Activated T-helper 17 cell treated with anti-CD3 and anti-CD28 coated beads, Interleukin-2, amount 50 U/mL, for 72 hours (primary cell): ENCODE measurements at places on chromosomes 7 and 10.

DNA sequence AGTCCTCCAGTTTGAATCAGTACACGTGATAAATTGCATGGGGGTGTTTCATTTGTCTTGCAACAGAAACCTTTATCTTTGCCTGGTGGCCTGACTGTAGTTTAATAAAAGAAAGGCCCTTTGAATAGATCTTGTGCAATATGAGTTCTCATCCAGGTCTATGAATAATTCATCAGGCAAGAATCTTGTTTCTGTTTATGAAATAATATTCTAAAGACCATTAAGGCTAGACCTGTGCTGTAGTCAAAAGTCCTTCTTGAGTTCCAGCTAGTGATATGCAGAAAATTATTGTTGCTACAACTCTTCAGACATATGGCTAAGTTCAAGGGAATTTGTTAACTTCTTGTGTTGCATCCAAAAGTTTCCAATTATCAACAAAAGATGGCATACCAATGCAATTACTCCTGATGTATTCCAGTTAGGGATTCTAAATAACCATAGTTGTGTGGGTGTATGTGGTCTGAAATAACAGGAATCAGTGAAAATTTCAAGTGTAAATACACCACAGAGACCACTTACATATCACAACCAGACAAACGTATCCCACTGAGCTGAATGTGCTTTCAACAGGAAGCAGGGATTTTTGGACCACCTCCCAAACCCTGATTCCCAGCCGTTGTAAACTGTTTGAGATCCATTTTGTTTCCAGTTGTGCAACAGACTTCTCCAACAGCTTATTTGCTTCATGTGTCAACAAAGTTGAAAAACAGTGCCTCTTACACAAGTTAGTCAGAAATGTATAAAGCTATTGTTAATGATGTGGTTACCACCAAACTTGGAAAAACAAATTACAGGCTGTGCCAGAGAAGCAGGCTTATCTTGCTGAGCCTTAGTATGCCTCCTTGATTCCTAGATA lies 54.7 kb upstream of the BICC1 start:
- ATAC-seq: no peak

DNA sequence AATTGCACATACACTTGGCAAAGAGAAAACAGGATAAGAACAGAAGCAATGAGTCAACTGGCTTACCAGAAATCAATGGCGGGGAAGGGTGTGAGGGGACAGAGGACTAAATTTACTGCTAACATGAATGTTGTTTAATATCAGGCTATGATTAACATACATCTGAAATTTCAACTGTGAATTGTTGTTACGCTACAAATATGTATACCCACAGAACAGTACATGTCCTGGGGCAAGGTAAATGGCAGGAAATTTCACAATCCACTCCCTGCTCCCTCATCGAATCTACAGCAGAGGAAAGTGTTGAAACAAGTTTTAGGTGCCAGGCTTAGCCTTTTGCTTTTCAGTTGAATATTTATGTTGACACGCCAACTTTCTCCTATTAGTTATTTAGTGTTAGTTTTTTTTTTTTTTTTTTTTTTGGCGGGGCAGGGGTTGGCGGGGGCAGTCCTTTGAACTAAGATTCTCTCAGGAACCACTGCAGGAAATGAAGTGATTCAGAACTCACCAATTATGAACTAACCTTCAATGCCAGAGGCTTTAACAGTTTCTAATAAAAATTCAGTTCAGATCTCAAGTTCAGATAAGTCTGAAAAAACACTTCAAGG lies 99.0 kb downstream of the UBE2H start:
- ATAC-seq: peak; percentile 32

DNA sequence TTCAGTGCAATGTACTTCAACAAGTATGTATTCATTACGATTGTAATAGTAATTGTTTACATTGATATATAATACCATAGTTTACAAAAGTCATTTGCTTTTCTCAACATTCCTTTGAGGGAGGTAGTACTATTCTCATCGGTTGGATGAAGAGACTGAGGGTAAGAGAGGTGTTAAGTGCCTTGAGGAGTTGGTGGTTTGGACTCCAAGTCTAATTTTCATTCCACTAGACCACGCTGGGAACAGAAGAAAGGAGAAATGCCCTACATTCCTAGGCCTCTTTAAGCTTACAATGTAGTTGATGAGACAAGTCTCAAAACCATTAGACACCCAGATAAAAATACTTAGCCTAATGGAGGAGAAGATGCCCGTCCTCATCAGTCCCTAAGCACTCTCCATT lies 28.6 kb downstream of the CDK1 start:
- no peak for ATAC-seq

DNA sequence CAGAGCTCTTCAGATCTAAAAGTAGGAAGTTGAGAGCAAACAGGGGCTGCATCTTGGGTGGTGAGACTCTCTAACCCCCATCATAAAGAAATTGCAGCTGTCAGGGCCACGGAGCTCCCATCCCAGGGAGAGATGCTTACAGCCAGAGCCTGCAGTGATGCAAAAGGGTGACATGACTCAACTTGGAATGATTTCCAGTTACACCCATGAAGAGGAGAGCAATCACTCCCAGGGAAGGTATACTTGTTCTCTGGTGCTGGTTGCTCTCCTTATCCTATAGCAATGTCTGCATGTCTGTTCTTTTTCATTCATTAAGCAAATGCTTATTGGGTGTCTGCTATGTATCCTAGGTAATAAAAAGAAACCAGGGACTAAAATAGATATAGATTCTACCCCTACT lies 228.0 kb downstream of the RAB11FIP2 start:
- no peak for ATAC-seq
